ENCODE measurements at places on chromosomes 3 and 15. TPM values are rescaled to one million over a fixed set of nuclear protein-coding genes. Genes with fewer than 3 reads are reported as not detected.

Gene GAP43
- total RNA-seq = not detected

Gene KCNH8
- 0.54 TPM for total RNA-seq

Gene GP5
- 0.27 TPM for total RNA-seq

Gene CHST13
- total RNA-seq = 36.4 TPM

Gene CASR
- under 0.01 TPM for total RNA-seq

Gene MKRN3
- total RNA-seq = 1.3 TPM

Gene EBLN2
- total RNA-seq = 5.7 TPM

Gene STX19
- total RNA-seq = not detected

Measured in hematopoietic multipotent progenitor cell (in vitro differentiated cells).